Activated T-helper 1 cell treated with anti-CD3 and anti-CD28 coated beads, Interleukin-2, amount 50 U/mL, for 16 hours (primary cell): ENCODE measurements at places on chromosomes 1 and 21.

- no peak for DNase-seq
Observed at GRCh38 chr21:29007810-29008209, 11.3 kb downstream of the RWDD2B start.

DNA sequence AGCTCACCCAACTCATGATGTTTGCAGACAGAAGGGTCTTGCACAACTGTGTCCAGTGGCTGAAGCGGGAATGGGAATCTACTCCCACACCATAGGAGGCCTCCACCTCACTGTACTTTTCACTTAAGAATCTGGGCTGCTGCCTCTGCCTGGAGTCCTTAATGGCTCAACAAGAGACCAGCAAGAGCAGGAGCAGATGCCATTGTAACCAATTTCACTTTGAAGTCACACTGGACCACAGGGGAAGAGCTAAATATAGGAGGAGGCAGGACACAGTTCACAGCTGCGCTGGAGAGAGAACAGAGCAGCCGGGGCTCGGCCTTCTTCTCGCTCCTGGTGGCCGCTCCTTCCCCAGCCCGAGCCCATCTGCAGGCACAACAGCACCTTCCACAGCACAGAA lies 120.4 kb downstream of the SIPA1L2 start:
- DNase-seq = no peak

DNA sequence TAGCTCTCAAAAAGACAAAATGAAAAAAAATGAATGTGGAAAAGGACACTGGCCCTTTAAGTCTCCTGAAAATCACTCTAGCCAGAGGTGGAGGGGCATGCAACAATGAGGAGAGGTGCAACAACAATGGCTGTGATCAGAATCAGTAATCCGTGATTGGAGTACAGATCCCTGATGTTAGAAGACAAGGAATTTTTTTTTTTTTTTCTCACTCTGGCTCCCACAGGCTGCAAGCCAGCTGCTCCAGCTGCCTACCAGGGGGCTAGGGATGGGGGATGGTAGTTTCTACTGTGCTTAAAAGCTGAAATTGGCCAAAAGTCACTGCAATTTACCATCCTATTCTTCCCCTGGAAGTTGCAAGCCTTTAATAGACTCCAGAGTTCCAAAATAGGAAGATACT lies 54.5 kb downstream of the STYXL2 start:
- DNase-seq = no peak

DNA sequence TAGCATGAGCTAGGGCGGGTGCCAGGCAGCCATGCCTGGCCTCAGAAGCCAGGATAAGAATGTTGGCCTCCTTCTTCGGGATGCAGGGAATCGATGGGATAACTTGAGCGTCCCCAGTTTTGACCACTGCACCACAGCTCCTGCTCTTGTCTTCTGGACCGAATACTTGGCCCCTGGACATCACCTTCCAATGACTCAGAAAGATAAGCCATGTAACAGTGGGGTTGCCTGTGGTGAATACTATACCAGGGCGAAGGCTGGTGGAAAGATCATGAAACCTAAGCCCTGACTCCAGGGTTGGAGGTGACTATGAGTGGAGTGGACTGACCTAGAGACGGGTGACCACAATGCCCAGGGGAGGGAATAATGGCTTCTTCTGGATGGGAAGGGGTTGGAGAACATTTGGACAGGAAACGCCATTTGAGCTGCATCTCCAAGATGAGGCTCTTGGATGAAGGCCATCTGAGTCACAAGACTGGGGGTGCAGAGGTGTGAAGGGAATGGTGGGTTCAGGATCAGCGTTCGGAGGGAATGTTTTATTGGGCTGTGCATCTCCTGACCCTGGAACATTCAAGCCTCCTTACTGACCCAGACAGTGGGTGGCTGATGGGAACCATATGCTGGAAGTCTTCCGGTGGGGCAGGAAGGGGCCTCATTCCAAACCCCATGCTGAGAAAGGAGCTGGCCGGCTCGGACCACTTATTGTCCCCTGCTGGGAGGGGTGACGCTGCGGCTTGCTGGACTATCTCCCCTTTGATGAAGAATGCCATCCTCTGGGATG lies 18.5 kb upstream of the KCNE2 start:
- DNase-seq = no peak

GRCh38 chr1:187237542-187237941 lies 408.8 kb downstream of the PLA2G4A start:
- no peak for DNase-seq

DNA sequence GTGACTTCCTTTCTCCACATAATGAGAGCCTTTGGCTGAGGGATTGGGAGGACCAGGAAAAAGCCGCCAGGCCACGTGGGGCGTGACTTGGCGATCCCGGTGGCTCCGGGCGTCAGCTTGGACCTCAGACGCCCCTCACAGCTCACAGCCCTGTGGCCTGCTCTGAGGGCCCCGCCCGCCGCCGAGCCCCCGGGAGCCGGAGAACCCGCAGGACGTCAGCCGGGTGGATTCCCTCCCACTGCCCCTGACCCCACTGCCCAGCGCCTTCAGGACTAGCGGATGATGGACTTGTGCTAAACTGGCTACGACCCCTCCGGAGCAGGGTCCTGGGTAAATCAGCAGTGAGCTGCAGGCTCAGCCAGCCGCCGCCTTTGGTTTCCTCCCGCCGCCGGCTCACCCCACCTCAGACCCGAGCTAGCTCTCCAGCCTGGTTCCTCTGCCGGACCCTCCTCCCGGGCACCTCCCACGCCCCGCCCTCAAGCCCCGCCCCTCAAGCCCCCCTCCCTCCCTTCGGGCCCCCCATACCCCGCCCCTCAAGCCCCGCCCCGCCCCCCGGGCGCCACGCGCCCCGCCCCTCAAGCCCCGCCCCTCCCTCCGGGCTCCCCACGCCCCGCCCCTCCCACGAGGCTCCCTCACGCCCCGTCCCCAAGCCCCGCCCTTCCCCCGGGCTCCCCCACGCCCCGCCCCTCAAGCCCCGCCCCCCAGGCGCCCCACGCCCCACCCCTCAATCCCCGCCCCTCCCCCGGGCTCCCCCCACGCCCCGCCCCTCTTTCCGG lies 10.0 kb upstream of the FAAP20 start:
- DNase-seq = no peak

DNA sequence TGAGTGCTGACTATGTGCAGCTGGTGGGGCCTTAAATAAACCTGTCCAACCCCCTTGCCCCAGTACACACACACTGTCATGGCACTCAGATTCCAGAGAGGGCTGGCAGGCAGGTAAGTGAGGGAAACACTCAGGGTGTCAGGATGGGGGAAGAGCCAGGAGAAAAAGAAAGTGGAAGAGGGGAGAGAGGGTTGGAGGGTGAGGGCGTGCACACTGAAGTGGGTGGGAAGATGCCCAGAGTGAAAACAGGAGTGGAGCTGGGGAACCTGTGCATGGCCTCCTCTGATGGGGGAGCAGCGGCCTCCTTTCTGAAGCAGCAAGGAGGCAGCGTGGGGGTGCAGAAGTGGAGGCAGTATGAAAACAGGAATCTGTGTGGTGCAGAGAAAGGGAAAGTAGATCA lies 160.6 kb upstream of the JUN start:
- no peak for DNase-seq

DNA sequence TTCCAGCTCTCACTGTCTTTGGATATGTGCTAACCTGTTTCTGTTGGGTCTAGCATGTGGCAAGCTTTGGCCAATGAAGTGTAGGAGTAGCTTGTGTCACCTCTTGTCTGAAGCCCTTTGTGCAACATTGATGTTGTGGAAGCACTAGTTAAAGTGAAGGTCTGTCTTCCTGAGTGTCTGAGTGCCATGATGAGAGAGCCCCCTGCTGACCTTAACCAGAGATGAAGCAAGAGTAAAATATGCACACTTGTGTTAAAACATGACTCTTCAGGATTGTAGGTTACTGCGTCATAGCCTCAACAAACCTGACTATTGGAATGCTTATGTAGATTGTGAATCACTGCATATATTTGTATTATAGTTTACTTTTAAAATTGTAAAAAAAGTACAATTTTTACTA lies 103.7 kb downstream of the NCAM2 start:
- DNase-seq = no peak

DNA sequence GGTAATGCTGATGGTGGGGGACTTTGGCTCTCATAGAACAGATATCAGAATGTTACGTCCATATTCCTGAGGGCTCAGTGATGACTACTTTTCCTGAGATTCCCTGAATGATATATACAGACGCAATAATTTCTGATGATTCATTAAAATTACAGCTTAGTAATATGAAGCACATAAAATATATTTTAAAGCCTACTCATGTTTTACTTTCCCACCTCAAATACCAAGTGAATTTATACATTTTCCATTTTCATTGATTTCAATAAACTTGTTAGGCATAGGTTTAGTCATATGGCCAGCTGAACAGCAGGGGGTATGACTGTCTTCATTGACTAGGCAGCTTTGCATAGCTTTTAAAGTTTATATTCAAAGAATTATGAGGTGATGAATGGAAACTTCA lies 26.2 kb upstream of the PDC start:
- no peak for DNase-seq

DNA sequence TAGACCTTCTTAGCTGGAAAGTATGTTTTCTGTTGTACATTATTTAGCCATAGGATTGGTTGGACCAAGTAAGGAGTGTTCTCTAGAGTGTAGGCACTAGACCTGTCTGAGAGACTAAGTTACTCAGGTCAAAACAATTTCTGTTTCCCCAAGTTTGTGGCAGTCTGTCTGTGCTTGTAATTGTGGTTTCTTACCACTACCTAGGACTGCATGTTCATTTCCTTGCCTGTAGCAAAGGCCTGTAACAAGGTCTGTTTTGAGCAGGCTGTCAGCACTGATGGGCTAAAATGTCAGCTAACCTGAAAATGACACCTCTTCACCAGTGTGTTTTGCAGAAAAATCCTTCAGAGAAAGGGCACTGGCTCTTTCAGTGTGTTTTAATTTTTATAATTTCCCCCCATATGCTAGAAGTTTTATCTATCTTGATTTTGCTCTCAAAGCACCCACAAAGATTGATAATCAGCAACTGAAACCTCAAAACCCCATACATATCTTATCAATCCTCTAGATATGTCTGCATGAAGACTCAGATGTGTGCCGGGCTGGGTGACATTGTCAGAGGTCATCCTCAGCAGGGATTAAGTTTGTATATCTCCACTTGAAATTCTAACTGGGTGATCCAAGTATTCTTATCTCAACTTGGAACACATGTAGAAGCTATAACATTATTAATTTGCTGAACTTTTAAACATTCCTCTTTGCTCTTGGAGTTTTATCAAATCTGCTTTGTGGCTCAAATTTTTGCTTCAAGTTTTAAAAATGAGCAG lies 50.7 kb upstream of the ST6GALNAC3 start:
- no peak for DNase-seq

GRCh38 chr1:30763651-30764248 lies 6.2 kb upstream of the LAPTM5 start:
- DNase-seq = no peak

DNA sequence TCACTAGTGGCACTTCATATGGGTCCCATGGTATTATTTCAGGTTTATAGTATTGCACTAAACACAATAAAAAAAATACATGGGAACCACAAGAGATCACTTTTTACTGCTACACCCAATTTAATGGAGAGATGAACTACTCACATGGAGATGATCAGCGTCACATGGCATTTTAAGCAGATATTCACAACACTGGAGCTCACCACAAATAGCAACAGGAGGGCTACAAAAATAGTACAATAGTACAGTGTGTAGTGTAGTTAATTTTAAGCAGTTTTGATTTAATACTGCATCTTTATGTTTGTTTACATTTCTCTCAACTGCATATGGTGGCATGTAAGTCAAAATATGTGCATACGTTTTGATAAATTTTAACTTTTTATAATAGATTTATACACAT lies 31.0 kb downstream of the SNX7 start:
- no peak for DNase-seq

GRCh38 chr1:41936107-41936506 lies 17.4 kb upstream of the HIVEP3 start:
- DNase-seq = no peak

DNA sequence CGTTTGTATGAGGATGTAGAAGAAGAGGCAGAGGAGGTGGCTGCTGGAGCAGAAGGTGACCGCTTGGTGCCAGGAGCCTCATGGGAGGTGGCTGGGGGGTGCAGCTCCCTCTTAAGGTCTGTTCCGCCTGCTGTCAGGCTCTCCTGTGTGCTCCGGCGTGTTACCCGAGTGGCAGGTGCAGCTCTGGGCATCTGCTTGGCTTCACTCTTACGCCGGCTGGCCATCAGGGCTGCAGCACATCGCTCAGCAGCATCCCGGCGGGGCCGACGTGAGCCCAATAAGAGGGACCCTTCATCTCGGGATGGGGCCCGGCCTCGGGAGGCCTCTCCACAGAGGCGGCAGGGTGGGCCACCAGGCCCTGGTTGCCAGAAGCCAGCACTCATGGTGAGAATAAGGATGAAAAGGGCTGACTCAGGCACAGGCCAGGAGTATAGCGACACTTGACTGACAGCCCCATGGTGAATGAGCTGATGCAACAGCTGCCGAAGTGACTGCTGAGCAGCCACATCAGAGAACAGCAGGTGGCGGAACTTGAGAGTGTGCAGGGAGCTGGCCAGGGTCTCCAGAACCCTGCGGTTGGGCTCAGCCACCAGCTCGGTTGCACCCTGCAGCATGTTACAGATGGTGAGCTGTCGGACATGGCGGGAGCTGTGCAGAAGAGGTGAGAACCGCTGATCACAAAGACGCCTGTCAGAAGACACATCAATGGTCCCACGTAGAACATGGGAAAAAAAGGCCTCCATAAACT lies 17.5 kb downstream of the LRRC41 start:
- DNase-seq = no peak

DNA sequence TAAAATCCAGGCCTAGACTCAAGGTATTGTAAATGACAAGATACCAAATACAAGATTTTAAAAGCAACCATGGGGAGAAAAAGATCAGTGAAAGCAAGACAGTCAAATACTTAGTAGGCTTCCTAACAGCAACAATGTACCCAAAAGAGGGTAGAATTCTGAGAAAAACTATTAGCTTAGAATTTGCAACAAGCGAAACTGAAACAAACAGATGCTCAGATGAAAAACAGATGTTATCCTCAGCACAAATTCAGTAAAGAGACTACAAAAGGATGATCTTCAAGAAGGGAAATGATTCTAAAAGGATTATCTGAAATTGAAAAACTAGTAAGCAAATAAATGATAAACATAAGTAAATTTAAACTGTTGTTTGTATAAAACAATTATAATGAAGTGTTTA lies 40.0 kb downstream of the PDC start:
- no peak for DNase-seq

DNA sequence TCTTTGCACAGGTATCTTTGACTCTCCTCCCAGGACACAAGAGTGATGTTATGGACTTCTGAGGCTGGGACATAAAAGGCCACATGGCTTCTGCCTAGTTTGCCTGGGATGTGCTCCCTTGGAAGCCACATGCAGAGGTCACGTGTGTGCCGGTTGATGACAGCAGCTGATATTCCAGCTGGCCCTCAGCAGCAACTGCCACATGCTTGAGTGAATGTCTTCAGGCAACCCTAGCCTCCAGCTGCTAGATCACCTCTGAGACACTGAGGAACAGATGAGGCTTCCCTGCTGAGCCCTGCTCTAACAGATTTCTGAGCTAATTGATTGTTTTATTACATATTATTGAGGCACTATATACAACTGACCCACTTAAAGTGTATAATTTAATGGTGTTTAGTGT lies 11.6 kb upstream of the AKR7A3 start:
- no peak for DNase-seq

GRCh38 chr1:74824497-74825107 lies 91.7 kb downstream of the TYW3 start:
- DNase-seq = no peak
